Stimulated activated CD8-positive, alpha-beta memory T cell treated with anti-CD3 and anti-CD28 coated beads, Interleukin-2, amount 100 ng/mL, for 1 hour (primary cell): ENCODE measurements at places on chromosomes 11 and 22.

DNA sequence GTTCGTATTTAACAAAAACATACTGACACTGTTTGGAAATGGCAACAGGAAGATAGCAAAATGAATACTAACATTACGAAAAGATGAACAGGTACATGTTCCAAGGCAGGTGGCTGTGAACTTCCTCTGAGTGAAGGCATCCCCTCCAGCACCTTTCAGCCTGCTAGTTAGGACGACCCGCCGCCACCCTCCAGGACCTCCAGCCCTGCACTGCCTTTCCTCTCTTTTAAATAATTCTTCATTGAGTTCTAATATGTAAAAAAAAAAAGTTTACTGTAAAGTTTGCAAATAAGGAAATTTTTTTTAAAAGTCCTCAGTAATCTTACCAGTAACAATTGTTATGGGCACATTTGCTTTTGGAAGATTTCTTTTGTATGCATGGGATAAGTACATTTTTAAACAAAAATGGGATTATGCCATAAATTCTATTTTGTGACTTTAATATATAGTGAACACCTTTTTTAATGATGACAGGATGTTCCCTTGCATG is 6.0 kb downstream of the NEAT1 start:
- no peak for DNase-seq

DNA sequence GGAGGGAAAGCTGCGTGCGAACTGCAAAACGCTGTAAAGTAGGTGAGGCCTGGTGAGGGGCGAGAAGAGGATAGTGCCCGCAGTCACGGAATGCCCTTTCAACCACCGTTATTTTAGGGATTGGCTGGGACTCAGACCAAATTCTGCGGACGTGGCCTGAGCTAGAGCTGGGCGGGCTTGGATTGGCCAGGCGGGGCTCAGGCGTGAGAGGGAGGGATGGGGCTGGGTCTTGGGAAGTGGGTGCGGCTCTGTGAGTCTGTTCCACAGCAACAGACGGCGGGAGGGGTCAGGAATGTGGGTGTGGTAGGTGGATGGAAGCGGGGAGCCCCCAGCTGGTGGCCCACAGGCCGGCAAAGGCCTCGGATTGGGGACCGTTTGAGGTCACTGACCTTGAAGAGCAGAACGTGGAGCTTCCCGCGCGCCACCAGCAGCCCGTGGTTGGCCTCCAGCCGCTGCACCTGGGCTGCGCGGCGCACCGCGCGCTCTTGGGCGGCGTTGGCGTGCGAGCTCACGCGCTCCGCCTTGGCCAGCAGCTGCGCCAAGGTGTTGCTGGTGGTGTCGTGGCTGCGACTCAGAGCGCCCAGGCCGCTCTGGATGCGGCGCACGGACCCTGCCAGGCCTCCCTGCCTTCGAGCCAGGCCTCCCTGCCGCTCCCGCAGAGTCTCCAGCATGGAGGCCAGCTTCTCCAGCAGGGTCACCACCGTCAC is 444 bp downstream of the CAVIN3 start:
- no peak for DNase-seq

- DNase-seq, result no peak
These were observed 19.8 kb upstream of the ABCC8 start for GRCh38 chr11:17496406-17496805.

DNA sequence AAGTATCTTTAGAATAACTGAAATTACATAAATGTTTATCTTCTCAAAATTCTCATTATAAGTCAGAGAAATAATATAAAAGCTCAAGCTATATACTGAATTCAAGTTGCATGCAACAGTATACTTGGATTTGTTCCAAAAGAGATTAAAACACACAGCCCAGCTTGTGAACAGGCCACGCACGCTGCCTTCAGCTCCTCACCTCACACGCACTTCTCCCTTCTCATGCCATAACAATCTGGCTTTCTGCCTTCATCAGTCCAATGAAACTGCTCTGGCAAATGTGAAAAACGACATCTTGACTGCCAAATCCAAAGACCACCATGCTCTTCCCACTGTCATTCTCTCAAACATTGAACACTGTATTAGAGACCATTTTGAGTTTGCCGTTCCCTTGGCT is 22.1 kb downstream of the ATP6V1E1 start:
- no peak for DNase-seq

- DNase-seq, result no peak
These were observed 18.7 kb downstream of the CRELD2 start for GRCh38 chr22:49936973-49937757.

DNA sequence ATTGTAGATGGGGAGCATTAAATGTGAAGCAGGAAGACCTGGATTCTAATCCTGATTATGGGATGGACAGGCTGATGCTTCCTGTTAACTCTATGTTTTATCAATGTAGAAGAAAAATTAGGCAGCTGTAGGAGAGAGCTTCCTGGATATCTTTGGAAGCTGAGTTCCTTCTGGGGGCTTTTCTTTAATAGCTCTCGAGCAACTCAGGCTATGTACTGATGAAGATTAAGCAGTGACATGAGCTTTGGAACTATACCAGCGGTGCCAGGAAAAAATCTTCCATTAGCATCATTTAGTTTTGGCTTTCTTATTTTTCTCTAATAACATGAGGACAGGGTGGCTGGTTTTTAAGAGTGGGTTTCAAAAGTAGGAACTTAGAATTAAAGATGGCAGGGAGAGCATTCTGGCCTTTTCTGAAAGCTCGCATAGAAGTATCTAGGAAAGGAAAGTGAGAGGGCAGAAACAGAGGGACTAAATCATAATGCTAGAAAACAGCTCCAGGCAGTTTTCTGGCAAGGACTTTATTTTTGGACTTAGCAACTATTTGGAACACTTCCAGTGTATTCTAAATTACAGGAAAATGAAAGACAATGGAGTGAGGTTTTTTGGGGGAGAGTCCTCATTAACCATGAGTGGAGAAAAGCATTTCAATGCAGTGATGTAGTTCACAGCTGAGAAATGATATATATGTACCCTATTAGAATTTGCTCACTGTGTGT is 69.2 kb upstream of the RRM1 start:
- no peak for DNase-seq

DNA sequence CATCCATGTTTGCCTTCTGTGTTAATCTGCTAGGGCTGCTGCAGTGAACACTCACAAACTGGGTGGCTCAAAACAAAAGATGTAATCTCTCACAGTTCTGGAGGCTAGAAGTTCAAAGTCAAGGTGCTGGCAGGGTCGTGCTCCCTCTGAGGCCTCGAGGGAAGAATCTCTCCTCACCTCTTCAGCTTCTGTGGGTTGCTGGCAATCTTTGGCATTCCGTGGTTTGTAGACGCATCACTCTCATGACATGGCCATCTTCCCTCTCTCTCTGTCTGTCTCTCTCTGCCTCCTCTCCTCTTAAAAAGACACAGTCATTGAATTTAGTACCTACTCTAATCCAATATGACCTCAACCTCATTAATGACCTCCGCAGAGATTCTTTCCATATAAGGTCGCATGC is 78.8 kb downstream of the TSPAN18 start:
- DNase-seq, result no peak

- no peak for DNase-seq
These were observed 575 bp downstream of the DUSP18 start for GRCh38 chr22:30667107-30667493.

DNA sequence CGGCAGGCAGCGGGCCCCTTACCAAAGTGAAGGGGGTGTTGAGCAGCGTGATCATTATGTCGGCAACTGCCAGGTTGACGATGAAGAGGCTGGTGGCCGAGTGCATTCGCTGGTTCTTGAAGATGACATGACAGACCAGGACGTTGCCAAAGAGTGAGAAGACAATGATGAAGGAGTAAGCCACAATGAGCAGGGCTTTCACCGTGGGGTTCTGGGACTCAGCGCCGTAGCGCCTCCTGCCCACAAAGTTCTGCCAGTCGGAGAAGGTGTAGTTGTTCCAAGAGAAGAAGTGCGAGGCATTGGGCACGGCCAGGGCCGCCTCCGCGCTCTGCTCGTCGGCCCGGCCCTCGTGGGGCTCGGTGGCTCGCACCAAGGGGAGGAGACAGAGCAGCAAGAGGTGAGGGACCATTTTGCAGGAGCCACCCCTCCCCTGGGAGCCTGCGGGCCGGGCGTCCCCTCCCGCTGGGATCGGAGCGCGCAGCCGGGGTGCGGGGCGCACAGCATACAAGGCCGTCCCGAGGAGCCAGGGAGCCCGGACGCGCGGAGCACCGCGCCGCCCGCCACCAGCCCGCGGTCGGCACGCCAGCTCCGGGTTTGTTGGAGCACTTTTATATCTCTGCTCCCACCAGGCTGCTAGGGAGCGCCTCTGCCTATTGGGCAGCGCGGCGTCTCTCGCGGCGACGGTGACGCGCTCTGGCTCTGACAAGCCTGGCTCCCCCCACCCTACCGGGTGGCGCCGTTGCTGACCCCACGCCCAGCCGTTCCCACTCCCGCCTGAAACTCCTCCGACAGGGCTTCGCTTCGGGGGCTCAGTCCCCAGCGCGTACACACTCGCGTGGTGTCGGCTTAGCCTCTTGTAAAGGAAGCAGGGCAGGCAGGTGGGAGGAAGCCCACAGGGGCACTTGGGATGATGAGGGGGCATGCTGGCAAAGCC is at the start of gene GPR83:
GPR83 (minus strand) TSS at position 581 of the 934 bp plus-strand sequence; CDS start at position 409, 172 bp downstream.
- no peak for DNase-seq

DNA sequence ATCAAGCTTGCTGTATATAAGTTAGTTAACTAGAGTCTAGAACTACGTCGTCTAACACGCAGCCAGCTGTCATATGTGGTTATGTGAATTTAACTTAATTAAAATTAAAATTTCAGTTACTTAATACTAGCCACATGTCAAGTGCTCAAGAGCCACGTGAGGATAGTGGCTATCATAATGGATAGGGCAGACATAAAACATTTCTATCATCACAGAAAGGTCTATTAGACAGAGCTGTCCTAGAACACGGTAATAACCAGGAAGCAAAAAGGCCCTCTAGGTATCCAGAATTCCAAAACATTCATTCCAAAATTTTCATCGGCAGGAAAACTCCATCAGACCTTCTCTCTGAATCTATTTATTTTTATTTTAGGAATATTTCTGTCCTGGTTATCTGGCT is 123.9 kb downstream of the RBFOX2 start:
- no peak for DNase-seq
